ENCODE measurements at places on chromosomes 3 and 15.

- no peak for DNase-seq
These were observed 21.2 kb upstream of the SIAH2 start for GRCh38 chr3:150783920-150784746.

DNA sequence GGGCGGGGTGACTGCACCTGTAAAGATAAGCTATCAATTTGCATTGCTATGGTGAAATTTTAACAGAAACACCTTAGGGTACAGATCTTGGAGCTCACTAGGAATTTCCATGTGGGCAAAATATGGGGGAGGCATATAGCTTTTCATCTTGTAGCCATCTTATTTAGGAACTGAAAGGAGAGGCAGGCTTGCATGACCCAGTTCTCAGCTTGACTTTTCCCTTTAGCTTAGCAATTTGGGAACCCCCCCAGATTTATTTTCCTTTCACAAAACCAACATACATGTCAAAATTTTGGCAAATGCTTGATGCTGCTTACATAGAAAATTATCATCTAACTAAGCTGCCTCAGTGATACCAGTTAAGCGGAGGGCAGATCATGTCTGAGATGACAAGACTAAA lies 55.0 kb upstream of the EIF1B start:
- DNase-seq: no peak

GRCh38 chr3:154779571-154779970 lies 300.5 kb upstream of the MME start:
- no peak for DNase-seq

DNA sequence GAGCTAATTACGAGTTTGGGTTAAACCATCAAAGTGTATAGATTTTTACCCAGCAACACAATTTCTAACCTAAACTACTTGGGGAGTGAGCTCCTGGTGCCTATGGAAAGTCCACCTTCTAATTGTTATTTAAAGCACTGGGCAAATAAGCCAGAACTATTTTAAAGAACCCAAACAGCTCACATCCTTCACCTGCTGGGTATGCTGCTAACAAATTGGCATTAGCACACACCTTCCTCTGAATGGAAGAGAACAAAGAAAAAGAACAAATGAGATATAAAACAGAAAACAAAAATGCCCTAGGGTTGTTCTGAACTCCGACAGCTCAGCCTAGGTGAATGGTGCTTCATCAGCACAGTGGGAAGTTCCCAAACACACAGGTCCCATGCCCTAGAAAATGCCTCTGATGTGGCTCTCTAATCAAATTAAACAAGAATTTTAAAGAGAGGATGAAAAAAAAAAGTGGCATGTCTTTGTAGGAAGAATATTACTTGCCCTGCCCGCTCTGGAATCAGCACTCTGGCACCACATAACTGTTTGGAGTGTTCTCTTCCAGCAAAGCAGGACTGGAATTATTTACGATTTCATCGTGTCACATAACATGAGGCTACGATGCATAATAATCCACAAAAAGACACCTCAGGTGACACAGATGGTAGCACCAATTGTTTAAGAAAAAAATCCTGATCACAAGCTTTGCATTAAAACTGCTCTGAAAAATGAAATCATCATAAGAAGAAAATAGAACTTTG lies 334.4 kb downstream of the GBE1 start:
- no peak for DNase-seq

DNA sequence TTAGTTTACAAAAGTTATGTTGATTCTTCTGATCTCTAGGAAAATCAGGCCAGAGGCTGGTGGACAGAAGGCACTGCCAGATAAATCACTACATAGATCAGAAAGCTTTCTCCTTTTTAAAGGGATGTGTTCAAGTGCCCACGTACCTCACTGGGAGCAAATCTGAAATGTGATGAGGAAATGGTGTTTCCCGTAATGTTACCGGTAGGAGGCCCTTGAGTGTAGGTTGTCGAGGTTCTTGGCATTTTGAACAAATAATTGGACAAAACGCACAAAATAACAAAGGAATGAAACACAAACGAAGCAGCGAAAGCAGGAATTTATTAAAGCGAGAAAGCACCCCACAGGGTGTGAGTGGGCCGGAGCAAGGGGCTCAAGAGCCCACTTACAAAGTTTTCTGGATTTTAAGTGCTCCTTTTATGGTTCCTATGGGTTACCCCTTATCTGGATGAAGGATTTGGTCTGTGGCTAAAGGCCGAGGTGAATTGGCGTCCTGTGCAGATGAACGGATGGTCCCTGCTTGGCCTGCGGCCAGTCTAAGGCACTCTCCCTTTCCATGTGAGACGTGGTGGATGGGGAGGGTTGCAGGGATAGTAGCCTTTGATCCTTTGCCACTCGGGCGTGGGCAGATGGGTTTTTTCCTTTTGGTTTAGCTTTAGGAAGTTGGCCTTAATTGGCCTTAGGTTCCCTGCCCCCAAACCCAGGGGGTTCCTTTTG lies 1.0 kb downstream of the SNX1 start:
- DNase-seq: no peak

DNA sequence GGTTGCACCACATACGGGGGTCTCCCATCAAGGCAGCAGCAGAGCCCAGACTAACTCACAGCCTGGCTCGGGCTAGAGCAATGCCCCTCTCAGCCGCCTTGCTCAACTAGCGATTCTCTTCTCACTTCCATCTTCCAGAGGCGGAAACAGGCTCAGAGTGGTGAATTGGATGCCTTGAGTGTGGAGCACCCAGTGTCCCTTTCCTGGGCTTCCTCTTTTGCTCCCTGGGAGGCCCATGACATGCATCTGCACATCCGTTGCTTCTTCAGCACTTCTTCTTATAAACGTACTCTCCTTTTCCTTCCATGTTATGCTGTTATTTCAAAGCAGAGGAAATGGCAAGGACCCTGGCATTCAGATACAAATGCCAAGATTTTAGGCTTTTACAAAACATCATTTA lies 2.1 kb upstream of the IQSEC1 start:
- no peak for DNase-seq

GRCh38 chr15:66644000-66644787 lies 57.8 kb upstream of the SMAD6 start:
- no peak for DNase-seq

GRCh38 chr3:123305192-123305591 lies 103.4 kb downstream of the SEC22A start:
- no peak for DNase-seq

GRCh38 chr15:97597801-97598200 lies 362.7 kb upstream of the ARRDC4 start:
- DNase-seq: no peak

DNA sequence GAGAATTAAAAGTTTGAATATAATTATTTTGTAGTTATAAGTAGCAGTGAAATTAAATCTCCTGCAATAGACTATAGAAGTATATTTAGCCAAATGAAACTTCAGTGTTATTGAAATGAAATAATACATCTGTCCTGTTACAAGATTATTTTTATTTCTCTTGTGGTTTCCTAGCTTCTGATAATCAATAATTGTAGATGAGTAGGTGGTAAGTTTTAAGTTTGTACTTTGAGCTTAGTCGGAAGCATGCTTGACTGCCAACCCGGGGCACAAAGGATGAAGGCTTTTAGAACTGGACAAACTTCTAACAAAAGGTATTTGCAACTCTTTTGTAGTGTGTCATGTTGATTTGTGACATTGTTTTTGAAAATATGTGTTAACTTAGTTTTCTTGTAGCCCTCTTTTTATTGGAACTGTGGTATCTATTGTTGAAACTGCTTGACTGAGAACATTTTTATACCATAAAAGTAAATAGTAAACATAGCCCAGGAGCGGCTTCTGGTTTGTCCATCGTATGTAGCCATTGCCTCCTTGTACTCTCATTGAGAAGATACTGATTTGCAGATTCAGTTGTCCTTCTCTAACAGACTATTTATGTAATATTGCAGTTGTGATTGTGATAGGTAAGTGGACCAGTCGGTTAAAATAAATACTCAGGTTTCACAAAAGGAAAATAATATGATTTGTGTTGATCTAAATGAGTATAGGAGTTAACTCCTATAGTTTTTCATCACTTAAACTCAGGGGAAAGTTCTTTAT lies 2.9 kb downstream of the CTNNB1 start:
- no peak for DNase-seq

DNA sequence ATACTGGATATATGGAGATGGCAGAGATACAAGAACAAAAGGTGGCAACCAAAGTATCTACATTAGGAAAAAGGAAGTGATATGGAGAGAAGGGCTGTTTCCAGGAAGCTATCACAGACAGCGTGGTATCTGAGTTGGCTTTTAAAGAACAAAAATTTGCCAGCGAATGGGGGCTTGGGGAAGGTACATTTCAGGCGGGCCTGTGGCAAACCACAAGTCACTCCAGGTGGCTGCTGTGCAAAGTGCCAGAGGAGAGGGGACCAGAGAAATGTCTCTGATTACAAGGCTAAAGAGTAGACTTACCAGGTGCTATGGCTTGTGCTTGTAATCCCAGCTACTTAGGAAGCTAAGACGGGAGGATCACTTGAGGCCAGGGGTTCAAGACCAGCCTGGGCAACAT lies 91.1 kb downstream of the MSL2 start:
- DNase-seq: no peak

DNA sequence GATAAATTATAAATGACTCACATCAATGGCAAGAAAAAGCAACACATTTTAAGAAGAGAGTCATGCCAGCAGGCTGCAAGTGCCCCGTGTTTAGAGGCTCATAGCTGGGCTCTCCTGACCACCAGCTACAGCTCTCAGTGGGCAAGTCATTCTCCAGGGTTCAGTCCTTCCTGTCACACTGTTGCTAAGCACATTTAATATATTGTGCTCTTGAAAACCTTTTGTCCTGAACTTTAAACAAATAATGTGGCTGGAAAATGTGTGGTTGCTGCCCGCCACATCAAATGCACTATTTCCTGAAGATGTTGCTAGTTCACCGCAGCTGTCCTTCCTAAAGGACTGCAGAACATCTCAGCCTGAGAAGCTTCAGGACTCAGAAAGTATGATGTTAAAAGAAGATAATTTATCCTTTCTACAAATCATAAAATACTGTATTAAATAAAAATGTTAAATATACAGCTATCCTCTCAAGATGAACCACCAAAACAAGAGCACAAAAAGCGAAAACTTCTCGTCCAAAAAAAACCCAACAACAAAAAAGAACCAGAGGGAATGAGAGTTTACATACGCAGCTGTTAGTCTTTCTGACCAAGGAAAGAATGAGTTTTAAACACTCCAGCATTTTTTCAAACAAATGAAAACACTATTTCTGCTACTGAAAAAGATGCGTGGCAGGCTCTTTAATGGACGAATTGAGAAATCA lies 951 bp downstream of the TARS3 start:
- peak; percentile 8 for DNase-seq

DNA sequence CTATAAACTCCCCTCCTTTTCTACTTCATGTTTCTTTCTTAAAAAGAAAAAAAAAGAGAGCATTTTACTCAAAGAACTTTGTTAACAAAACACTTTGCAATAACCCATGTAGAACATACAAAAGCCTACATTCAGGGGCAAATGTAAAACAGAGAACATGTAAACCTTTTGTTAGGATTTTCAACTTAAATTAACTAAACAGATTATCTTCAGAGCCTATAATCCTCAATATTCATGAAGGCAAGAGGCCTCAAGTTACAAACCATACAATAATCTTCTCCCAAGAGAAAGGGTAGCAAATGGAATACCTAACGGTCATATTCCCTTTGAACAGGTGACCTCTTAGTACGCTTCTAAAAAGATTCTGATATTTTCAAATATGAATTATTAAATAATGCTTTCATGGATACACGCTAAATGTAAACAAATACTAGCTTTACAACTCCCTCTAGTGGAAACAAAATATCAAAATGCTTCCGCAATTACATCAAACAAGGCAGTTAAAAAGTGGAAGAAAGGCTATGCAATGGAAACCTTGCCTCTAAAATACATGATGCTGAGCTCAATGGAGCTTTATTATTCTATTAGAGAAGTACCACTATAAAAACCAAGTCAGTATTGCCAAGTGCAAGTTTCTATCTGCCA lies 9.9 kb downstream of the CEP152 start:
- no peak for DNase-seq

- no peak for DNase-seq
These were observed 153.1 kb upstream of the BFSP2 start for GRCh38 chr3:133246773-133247172.

DNA sequence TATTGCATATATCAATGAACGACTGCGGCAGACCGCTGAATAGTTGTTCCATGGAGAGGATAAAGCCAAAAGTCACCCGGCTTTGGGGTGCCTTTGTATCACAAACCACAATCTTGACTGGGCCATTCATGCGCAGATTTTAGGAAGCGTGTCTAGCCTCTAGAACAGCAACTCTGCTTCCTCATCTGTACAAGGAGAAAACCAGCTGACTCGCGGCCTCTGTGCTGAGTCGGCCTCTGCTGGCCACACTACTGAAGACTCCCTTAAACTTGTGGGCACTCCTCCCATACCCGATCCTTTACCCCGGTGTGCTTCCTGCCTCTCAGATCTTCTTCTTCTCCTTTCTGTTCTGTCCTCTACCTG lies 872 bp downstream of the DLEC1 start:
- no peak for DNase-seq

- no peak for DNase-seq
These were observed 58.5 kb downstream of the MGLL start for GRCh38 chr3:127763816-127764215.

GRCh38 chr3:108136561-108137459 lies 46.0 kb upstream of the CD47 start:
- DNase-seq: no peak

GRCh38 chr3:174253940-174254339 lies 605.2 kb upstream of the NAALADL2 start:
- no peak for DNase-seq

DNA sequence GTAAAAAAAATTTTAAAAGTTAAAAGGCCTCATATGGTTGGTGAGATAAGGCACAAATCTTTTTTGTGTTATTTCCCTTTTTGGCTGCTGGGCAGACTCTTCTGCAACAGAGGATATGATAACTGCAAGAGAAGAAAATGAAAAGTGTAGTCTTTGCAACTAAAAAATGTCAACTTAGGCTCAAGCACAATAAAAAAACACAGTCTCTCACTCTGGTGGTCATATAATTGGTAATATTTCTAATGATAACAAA lies 15.4 kb downstream of the COMMD2 start:
- DNase-seq: no peak

DNA sequence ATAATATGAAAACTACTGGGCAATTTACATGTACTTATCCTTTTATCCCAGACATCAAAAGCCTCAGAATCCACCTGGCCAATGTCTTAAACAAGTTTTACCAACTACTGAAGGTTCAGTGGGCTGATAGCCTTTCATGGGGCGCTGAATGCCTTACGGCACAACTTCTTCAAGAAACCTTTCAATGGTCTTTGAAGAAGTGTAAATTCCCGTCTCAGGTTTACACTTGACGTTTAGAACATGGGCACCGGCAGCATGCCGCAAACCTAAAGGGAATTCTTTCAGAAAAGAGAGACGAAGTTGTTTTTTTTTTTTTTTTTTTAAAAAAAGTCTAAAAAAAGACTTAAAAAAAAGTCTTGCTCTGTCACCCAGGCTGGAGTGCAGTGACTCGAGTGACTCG lies 39.7 kb downstream of the ETV5 start:
- no peak for DNase-seq

GRCh38 chr3:21621181-21621651 lies 129.8 kb downstream of the ZNF385D start:
- no peak for DNase-seq

GRCh38 chr15:80503319-80503952 lies 99.3 kb downstream of the ARNT2 start:
- DNase-seq: no peak

GRCh38 chr3:108378153-108378951 lies 82.0 kb downstream of the HHLA2 start:
- no peak for DNase-seq

All from stimulated activated CD4-positive, alpha-beta T cell treated with anti-CD3 and anti-CD28 coated beads, TNF-alpha, amount 100 ng/mL, for 48 hours (primary cell).